ENCODE measurements at places on chromosomes 4 and X. TPM values are rescaled to one million over a fixed set of nuclear protein-coding genes. Genes with fewer than 3 reads are reported as not detected.

Gene KLHL34
- total RNA-seq = not detected

Gene MECP2
- total RNA-seq = 14.2 TPM

Gene CFAP99
- total RNA-seq = not detected

Gene ADH7
- not detected for total RNA-seq

Gene ETDA
- not detected for total RNA-seq

Gene FAM184B
- total RNA-seq = 0.03 TPM

Gene HTT
- 10.4 TPM for total RNA-seq

Gene FATE1
- total RNA-seq = not detected

Gene PRKG2
- 0.63 TPM for total RNA-seq

Gene CYTL1
- 22.1 TPM for total RNA-seq

Gene ETNPPL
- total RNA-seq = 0.11 TPM

Gene MEPE
- not detected for total RNA-seq

Gene RHOXF1
- not detected for total RNA-seq

Gene STS
- 0.51 TPM for total RNA-seq

Gene SASH3
- not detected for total RNA-seq

Gene NDST3
- 0.57 TPM for total RNA-seq

Gene MCF2
- total RNA-seq = 0.11 TPM

Gene EFHC2
- 0.51 TPM for total RNA-seq

Gene EGF
- total RNA-seq = 7.3 TPM

Gene GRIA2
- total RNA-seq = 0.17 TPM

Gene PALLD
- 50.0 TPM for total RNA-seq

Gene ANOS1
- not detected for total RNA-seq

Gene CENPVL2
- total RNA-seq = 0.34 TPM

Gene MAP7D3
- 17.7 TPM for total RNA-seq

Gene FAM3A
- total RNA-seq = 11.3 TPM

Gene GAB3
- total RNA-seq = 0.11 TPM

Gene JAKMIP1
- 0.40 TPM for total RNA-seq

Gene IQSEC2
- 1.8 TPM for total RNA-seq

Gene NAA11
- total RNA-seq = 10.9 TPM

Gene FDCSP
- total RNA-seq = 0.97 TPM

Gene CT45A5
- 10.4 TPM for total RNA-seq

Gene RNF128
- total RNA-seq = 1.8 TPM

Gene MAGIX
- 0.12 TPM for total RNA-seq

Gene GPR82
- not detected for total RNA-seq
